HFFc6 (cell line): ENCODE measurements at places on chromosomes 2 and 18.
A peak's percentile ranks its signal among the peaks of the same experiment; 100 is the strongest.

DNA sequence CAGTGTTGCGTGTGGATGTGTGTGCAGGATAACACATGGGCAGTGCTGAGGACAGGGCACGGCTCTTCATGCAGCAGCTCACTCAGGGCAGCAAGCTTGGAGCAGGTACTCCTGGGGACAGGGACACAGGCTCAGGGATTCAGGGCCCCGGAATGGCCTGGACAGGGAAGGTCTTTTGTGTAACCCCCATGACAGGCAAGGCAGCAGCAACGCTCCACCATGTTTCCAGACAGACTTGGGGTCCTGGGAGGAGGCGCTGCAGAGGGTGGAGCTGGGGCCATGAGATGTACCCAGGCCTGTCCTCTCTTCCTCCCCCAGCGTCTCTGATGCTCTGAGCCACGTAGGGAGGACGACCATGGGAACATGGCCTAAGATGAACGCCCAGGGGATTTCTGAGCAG, 58.3 kb downstream of the ADNP2 start:
- peaks cover 31% of the 10 kb centered on the region for H3K36me3 ChIP-seq
- H3K27me3 ChIP-seq, result peaks cover 2% of the 10 kb centered on the region
- no peak overlapping the region for H3K4me3 ChIP-seq
- DNase-seq, result no peak
- H3K4me1 ChIP-seq, result peaks cover 35% of the 10 kb centered on the region
- no peak overlapping the region for H3K27ac ChIP-seq

- H3K27me3 ChIP-seq, result peaks cover 29% of the 10 kb centered on the region
- no peak overlapping the region for H3K4me3 ChIP-seq
- no peak overlapping the region for H3K27ac ChIP-seq
- no peaks in the 10 kb centered on the region for H3K36me3 ChIP-seq
- peaks cover 15% of the 10 kb centered on the region; the same call in 1 of the 2 replicates for H3K4me1 ChIP-seq
These were observed 136.2 kb downstream of the MTX2 start for GRCh38 chr2:176405477-176405876.

GRCh38 chr2:11701751-11702301, 31.8 kb upstream of the NTSR2 start:
- H3K27me3 ChIP-seq, result no peaks in the 10 kb centered on the region; the same call in none of the 2 replicates
- H3K36me3 ChIP-seq, result peaks cover 10% of the 10 kb centered on the region; the same call in 1 of the 2 replicates
- DNase-seq, result no peak
- H3K4me3 ChIP-seq, result no peak overlapping the region

DNA sequence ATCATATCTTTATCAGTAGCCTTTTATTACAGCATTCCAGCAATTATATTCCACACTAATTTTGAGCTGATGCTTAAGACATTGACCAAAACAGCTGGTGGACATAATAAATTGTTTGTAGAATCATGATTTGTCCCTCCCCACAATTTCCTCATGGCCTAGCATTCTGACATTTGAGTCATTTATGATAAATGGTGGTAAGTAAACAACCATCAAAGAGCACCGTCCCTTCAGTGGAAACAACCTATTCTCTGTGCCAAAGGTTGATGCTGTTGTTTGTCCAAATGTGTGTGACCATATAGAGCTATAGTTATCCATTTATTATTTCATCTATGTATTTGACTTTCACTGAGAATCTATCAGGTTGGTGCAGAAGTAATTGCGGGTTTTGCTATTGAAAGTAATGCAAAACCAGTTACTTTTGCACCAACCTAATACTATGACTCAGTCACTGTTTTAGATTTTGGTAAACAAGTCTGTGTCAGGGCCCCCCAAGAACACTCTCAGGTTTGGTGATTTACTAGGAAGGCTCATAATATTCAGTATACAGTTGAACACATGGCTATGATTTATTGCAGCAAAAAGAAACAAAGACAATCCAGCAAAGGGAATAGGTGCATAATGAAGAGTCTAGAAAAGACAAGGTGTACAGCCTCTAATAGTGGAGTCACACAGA, 608.7 kb upstream of the REG3G start:
- H3K27me3 ChIP-seq, result no peaks in the 10 kb centered on the region
- H3K27ac ChIP-seq, result no peak overlapping the region
- no peaks in the 10 kb centered on the region for H3K4me1 ChIP-seq
- DNase-seq, result no peak

DNA sequence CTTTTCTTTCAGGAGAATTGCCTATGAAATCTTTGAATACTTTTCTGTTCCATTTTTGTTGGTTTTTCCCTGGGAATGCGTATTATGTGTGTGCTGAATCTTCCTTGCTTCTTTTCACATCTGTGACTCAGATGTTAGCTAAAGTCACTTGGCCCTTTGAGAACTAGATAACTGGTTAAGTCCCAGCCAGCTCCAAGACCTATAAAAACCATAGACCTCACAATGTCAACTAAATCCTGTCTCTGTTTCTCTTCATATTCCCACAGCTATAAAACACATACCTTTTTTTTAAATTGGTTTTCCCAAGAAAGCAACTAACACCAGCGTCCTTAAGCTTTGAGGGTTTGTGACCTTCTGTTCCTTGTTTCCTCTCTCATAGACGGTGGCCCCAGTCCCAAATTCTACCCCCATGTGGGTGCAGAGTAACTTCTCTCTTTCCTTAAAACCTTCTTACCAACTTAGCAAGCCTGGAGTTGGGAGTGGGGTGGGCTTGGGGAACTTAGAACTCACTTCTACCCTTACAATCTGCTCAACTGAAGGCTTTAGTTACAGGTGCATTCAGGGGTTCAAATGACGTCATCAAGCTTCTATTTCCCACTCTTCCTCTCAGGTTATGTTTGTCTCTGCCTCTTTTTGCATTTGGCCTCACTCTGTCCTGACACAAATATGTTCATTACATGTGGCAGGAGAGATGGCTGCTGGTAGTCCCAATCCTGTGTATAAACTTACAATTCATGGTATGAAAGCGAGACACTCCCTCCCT, 58.1 kb upstream of the TGIF1 start:
- peaks cover 29% of the 10 kb centered on the region for H3K27me3 ChIP-seq
- no peak overlapping the region for H3K4me3 ChIP-seq
- no peak for DNase-seq
- H3K36me3 ChIP-seq, result peaks cover 13% of the 10 kb centered on the region
- H3K27ac ChIP-seq, result no peak overlapping the region

DNA sequence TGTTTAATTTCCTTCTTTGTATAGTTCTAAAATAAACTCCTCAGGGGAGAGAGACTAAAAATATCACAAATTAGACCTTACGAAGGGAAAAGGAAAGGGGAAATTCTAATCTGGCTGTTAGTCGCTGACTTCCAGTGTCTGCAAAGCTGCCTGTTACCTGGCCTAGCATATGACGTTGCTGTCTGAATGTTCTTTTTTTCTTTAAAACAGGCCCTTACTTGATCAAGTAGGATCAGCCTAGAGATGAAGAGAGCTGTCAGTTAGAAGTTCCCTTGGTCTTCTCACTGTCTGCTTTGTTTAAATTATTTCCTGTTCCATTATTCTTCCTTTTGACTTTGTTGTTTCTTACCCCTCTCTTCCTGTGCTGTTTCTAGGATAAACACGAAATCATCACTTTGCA, 11.2 kb downstream of the NCK2 start:
- no peak overlapping the region for H3K4me3 ChIP-seq
- no peaks in the 10 kb centered on the region; the same call in 1 of the 2 replicates for H3K27me3 ChIP-seq
- H3K36me3 ChIP-seq, result peaks cover 6% of the 10 kb centered on the region; the same call in 1 of the 2 replicates
- H3K4me1 ChIP-seq, result peaks cover 7% of the 10 kb centered on the region
- H3K27ac ChIP-seq, result no peak overlapping the region
- no peak for DNase-seq

- H3K4me1 ChIP-seq, result no peaks in the 10 kb centered on the region
- no peak overlapping the region for H3K4me3 ChIP-seq
- H3K36me3 ChIP-seq, result no peaks in the 10 kb centered on the region
- H3K27ac ChIP-seq, result no peak overlapping the region
- H3K27me3 ChIP-seq, result peaks cover 23% of the 10 kb centered on the region
These were observed 143.6 kb downstream of the SPP2 start for GRCh38 chr2:234193977-234194563.

DNA sequence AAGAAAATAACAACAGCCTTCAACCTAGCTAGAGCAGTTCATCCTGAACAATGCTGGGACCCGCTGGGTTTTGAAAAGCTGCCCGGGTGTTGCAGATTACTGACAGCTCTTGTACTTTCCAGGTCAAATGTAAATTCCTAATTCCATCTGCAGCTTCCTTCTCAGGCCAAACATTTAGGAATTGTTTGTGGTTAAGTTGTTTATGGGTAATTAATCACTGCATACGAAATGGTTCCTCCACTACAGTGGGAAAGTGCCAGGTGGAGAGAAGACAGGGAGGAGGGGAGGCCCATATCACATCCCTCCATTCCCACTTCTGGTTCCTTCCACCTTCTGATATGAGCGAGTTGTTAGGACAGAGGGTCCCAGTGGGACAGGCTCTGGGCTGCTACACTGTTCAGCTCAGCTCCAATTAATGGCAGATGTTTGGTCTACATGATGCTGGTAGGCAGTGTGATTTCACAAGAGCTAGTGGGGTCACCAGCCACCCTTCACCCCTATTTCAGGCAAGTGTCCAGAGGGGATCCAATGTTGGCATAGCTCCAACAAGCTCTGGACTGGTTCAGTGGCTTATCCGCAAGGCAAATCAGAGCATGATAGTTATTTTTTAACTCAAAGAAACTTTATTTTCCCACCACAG, 112.9 kb upstream of the ACAA2 start:
- H3K4me1 ChIP-seq, result peaks cover 3% of the 10 kb centered on the region; the same call in 1 of the 2 replicates
- no peak for DNase-seq
- no peak overlapping the region for H3K27ac ChIP-seq
- H3K36me3 ChIP-seq, result no peaks in the 10 kb centered on the region
- H3K27me3 ChIP-seq, result peaks cover 17% of the 10 kb centered on the region

- H3K27me3 ChIP-seq, result peaks cover 6% of the 10 kb centered on the region
- no peak overlapping the region for H3K27ac ChIP-seq
- DNase-seq, result no peak
- H3K4me1 ChIP-seq, result peaks cover 9% of the 10 kb centered on the region; the same call in 1 of the 2 replicates
- no peak overlapping the region for H3K4me3 ChIP-seq
These were observed 62.1 kb downstream of the NABP1 start for GRCh38 chr2:191740016-191740419.

GRCh38 chr2:4628998-4629501, 925.7 kb downstream of the DCDC2C start:
- H3K36me3 ChIP-seq, result no peaks in the 10 kb centered on the region; the same call in 1 of the 2 replicates
- no peaks in the 10 kb centered on the region for H3K4me1 ChIP-seq
- no peak for DNase-seq
- no peak overlapping the region for H3K4me3 ChIP-seq
- no peak overlapping the region for H3K27ac ChIP-seq

DNA sequence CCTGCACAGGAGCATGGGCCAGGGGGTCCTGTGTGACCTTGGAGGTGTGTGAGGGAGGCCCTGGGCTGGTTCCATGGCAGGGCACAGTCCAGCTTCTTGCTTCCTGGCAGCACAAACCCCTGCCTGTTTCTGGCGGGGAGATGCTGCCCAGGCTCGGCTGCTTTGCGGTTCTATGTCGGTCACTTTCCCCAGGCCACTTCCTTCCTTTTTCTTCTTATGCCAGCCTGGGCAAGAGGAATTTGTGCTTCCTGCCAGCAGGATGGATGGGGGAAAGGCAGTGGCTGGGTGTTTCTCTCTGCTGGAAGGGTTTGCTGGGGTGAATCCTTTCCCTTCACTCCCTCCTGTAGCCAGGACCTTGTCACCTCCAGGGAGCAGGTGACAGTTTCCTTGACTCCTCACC, 24.3 kb downstream of the ASAP2 start:
- peaks cover 2% of the 10 kb centered on the region for H3K27me3 ChIP-seq
- peaks cover 96% of the 10 kb centered on the region for H3K4me1 ChIP-seq
- H3K36me3 ChIP-seq, result peaks cover 5% of the 10 kb centered on the region; the same call in 1 of the 2 replicates
- DNase-seq, result no peak
- H3K27ac ChIP-seq, result peak overlapping the region; percentile 27
- no peak overlapping the region for H3K4me3 ChIP-seq

DNA sequence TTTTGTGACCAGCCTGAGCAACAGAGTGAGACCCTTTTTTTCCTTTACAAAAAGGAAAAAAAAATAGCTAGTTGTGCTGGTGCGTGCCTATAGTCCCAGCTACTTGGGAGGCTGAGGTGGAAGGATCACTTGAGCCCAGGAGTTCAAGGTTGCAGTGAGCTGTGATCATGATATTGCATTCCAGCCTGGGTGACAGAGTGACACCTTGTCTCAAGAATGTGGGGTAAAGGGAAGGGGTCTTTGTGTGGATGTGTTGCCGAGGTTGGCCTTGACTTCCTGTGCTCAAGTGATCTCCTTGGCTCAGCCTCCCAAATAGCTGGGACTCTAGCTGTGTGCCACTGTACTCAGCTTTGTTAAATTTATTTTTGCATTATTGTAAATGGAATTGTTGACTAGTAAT, 120.6 kb downstream of the ZNF407 start:
- no peak for DNase-seq
- no peaks in the 10 kb centered on the region; the same call in 1 of the 2 replicates for H3K27me3 ChIP-seq
- H3K4me1 ChIP-seq, result peaks cover 26% of the 10 kb centered on the region
- no peak overlapping the region for H3K27ac ChIP-seq

GRCh38 chr18:62556397-62556796, 33.6 kb downstream of the ZCCHC2 start:
- H3K27ac ChIP-seq, result no peak overlapping the region
- DNase-seq, result no peak
- peaks cover 24% of the 10 kb centered on the region for H3K4me1 ChIP-seq
- H3K36me3 ChIP-seq, result peaks cover 22% of the 10 kb centered on the region
